Stimulated activated CD8-positive, alpha-beta memory T cell treated with anti-CD3 and anti-CD28 coated beads, Interleukin-12 subunit alpha, Interleukin-12 subunit beta, amount 100 ng/mL, for 1 hour (primary cell): ENCODE measurements at places on chromosomes 3 and 15.

DNA sequence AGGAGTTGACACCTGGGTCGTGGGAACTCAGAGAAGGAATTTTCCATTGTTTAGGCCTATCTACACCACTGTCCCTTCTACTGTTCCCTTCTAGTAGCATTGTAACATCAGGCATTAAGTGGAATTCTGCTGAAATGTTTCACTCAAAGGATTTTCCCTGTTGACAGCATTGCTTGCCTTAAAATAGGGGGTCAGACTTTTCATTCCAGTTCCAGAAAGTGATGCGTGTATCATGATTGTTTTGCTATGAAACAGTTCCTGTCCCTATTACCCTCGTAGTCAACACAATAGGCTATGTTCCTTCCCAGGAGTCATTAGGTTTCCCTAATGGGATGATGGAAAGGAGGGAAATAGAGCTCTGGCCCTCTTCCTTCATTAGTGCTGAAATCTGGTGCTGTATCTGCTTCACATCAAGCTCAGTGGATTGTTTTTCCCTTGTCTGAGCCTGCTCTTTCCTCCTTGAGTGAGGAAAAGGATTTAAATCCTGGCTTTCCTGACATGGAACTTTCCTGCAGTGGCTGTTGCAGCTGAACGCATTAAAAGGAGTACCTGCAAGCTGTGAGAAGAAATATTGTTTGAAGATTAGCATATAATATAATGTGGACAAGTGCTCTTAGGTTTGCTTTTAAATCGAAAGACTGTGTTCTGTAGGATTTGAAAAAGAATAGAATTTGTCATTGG is 195.9 kb downstream of the KLHL25 start:
- DNase-seq: no peak

GRCh38 chr15:40843885-40844695 is at the start of gene SPINT1:
Gene SPINT1, plus strand, starts transcription at chr15:40844048. Its CDS starts 507 bp downstream, at chr15:40844555.
- DNase-seq: peak; percentile 34

DNA sequence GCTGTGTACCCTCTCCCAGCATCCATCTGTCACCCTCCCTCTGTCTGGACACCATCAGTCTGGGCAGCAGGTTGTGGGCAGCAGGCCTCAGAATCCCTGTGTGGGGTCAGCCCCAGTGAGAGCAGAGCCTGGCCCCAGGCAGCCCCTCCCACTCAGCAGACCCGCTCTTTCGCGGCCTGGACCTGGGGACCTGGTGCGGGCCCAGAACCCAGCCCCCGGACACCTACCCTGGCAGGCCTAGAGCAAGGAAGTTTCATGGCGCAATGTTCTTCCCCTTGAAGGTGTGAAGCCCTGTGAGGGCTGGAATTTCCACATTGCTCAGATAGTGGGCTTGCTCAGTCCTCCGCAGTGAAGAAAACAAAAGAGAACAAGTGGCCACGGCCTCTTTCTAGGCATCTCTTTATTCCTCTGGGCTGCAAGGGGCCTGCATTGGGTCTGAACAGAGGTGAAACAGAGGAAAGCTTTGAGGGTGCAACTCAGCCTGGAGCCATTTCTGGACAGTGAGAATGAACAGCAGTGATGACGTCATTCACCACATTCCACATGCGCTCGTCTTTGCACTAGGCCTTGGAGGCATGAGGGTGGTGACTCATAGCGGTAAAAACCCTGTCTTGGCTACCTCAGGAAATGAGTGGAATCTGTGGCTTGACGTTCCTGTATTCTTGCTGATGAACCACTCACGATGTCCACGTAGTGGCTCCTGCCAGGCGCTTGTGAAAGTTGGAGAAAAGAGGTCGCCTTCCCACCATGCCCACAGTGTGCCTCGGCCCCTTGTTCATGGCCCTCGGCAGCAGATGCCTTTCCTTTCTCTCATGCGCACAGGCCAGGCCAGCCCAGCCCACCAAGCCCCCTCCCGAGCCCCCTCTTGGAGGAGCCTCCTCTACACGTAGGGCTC is 66.1 kb downstream of the SLC30A4 start:
- DNase-seq: peak; percentile 45

DNA sequence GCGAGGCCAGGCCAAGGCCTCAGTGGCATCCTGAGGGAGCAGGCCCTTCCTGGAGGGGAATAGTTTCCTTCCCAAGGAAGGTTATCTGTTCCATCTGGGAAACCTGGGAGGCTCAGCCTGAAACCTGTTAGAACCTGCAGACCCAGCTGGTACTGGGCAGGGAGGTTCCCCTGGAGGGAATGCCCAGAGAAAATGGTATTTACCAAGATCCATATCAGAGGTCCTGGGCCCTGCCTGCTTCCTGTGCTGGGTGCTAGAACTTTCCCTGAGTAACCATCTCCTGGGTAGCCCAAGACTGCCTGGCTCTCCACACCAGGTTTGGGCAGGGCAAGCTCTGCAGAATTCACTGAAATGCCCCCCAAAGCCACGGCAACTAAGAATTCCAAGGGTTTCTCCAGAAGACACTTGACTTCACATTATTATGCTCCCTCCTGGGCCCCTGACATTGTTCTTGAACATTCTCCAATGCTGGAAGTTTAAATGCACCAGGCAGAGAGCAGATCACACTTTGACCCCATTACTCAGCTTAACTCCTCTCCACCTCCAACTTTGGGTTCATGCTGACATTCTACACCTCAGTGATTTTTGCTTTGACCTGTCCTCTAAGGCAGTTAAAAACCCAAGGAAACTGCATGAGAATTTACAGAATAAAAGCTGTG is 2.0 kb downstream of the CA12 start:
- no peak for DNase-seq

GRCh38 chr3:166580561-166580960 is 743.3 kb upstream of the BCHE start:
- no peak for DNase-seq

DNA sequence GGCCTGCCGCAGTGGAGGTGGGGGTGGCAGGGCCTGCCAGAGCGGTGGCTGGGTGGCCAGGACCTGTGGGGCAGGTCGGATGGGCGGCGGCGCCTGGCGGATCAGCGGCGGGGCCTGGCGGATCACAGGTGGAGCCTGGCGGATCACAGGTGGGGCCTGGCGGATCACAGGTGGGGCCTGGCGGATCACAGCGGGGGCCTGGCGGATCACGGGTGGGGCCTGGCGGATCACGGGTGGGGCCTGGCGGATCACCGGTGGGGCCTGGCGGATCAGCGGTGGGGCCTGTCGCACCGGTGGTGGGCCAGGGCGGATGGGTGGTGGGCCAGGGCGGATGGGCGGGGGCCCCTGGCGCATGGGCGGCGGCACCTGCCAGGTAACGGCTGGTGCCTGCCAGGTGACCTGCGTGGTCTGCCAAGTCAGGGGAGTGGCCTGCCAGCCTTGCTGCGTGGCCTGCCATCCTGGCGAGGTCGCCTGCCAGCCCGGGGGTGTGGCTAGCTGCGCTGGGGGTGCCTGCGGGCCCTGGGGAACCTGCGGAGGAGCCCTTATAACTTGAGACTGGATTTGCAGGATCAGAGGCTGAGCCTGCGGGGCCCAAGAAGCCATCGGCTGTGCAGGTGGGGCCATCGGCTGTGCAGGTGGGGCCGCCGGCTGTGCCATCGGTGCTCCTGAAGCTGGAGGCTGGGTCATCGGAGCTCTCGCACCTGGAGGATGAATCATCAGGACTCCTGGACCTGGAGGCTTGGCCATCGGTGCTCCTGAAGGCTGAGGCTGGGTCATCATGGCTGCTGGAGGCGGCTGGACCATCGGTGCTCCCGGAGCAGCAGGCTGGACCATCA is 1.3 kb downstream of the MAGEL2 start:
- DNase-seq: no peak

DNA sequence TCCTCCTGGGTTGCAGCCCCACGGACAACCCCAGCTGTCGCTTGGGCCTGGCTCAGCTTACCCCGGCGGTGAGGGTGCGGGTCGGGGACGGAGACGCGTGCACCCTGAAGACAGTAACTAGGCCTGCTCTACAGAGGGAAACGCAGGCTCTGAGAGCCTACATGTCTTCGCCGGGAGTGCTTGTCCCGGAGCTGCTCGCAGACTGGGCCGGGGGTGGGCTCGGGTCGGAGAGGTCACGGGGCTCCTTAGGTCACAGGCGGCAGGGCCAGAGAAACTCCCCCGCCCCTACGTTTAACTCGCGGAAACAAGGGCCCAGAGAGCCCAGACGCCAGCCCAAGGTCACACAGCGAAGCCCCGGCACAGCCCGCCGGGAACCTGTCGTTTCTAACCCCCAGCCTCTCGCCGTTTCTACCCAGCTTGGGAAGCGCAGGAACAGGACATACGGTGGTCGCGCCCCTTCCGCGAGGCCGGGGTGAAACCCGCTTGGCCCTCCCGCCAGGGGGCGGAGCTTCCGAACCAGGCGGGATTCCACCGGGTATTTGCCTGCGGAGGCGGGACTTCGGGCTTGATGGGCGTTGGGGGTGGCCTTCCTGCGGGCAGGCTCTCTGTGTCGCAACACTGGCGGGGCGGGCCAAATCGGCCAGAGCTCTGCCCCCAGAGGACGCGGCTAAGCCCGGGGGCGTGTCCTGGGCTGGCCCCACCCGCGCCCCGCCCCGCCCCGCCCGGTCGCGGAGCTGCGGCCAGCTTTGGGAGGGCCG is at the start of gene HDAC11:
HDAC11 (plus strand) TSS at position 725 of the 758 bp plus-strand sequence. CDS start 42 bp downstream, outside the sequence.
- peak; percentile 96 for DNase-seq

- DNase-seq: no peak
Measured at GRCh38 chr3:137988152-137988551, 21.8 kb upstream of the CLDN18 start.
